Anterior cingulate cortex (tissue), 58 donors: ENCODE measurements at places on chromosomes 12 and 14.

- DNase-seq, result no peak
These were observed 158.4 kb upstream of the GRIP1 start for GRCh38 chr12:66837311-66837627.

GRCh38 chr12:93137656-93138612, 208.8 kb upstream of the EEA1 start:
- DNase-seq, result no peak

DNA sequence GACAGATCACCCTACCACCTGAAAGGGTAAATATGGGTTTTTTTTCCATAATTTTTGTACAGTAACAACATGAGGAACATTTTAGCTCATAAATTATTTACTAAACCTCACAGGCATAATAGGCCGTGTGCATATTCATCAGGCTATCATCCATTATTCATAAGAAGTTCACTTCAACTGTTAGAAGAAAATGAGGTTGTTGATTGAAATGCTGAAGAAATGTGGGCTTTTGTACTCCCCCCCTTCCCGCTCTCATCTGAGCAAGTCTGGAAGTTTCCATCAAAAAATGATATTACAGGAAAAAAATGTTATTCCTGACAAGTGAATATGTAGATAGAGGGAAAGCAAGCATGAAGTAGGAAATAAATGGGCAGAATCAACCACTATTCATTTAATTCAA, 7.9 kb upstream of the POU6F1 start:
- no peak for DNase-seq

GRCh38 chr14:103255555-103255954, 78.5 kb upstream of the EIF5 start:
- no peak for DNase-seq

- DNase-seq, result no peak
These were observed 22.7 kb downstream of the TRAF3 start for GRCh38 chr14:102799684-102800562.

GRCh38 chr12:40314927-40315326, 90.1 kb downstream of the LRRK2 start:
- DNase-seq, result no peak

DNA sequence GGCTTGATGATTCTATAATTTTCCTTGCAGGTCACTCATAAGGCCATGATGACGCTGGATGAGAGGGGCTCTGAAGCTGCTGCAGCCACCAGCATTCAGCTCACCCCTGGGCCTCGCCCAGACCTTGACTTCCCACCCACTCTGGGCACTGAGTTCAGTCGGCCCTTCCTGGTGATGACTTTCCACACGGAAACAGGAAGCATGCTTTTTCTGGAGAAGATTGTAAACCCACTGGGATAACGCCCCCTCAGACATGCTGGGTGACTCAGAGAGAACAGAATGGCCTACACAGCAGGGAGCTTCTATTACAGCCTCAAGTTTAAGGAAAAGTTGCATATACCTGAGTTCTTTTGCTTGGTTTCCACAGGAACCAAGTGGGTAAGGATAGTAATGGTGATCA, 34.3 kb downstream of the SERPINA3 start:
- DNase-seq, result no peak

- no peak for DNase-seq
These were observed 65.9 kb downstream of the RFX4 start for GRCh38 chr12:106648736-106649135.

DNA sequence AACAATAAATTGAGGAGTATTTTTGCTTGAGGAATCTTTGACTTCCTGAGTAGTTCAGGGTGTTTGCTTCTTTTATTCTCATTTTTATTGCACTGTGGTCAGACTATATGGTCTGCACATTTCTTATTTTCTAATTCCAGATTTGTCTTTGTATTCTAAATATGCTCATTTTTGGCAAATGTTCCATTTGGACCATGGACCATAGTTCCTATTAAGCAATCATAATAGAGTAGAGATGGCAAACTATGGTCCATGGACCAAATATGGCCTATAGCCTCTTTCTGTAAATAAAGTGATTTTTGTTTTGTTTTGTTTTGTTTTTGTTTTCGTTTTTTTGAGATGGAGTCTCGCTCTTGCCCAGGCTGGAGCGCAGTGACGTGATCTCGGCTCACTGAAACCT, 2.1 kb downstream of the GPRC5A start:
- DNase-seq, result no peak
